WTC11 (cell line): ENCODE measurements at places on chromosomes 16 and 17.

DNA sequence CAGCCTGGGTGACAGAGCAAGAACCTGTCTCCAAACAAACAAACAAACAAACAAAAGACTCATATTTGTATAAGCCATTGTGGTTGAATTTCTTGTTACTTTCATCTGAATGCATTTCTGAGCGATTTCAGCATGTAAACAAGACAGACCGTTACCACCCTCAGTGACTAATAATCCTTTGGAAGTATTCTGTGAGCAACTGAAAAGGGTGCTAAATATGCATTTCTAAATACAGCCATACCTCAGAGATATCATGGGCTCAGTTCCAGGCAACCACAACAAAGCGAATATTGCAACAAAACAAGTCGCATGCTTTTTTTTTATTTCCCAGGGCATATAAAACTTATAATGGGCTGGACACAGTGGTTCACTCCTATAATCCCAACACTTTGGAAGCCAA lies 109.0 kb downstream of the USP31 start:
- DNase-seq, result no peak

GRCh38 chr17:79664930-79665737 lies 54.3 kb upstream of the RBFOX3 start:
- DNase-seq, result peak; percentile 68

DNA sequence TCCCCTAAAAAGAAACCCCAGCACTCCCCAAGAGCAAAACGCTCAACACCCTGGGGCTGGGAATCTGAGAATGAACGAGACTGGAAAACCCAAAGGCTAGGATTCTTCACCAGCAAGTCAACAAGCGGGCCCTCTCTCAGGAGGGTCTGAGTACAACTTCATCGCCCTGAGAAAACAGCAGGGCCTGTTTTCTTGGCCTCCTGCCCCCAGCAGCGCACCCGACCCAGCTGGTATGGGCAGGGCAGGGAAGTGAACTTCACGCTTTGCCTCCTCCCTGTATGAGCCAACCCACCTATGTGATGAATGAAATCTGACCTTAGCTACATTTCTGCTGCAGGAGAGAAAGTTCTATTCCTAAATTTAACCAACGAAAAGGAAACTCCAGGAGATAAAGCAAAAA lies 11.1 kb downstream of the NUDT16L1 start:
- DNase-seq, result no peak

DNA sequence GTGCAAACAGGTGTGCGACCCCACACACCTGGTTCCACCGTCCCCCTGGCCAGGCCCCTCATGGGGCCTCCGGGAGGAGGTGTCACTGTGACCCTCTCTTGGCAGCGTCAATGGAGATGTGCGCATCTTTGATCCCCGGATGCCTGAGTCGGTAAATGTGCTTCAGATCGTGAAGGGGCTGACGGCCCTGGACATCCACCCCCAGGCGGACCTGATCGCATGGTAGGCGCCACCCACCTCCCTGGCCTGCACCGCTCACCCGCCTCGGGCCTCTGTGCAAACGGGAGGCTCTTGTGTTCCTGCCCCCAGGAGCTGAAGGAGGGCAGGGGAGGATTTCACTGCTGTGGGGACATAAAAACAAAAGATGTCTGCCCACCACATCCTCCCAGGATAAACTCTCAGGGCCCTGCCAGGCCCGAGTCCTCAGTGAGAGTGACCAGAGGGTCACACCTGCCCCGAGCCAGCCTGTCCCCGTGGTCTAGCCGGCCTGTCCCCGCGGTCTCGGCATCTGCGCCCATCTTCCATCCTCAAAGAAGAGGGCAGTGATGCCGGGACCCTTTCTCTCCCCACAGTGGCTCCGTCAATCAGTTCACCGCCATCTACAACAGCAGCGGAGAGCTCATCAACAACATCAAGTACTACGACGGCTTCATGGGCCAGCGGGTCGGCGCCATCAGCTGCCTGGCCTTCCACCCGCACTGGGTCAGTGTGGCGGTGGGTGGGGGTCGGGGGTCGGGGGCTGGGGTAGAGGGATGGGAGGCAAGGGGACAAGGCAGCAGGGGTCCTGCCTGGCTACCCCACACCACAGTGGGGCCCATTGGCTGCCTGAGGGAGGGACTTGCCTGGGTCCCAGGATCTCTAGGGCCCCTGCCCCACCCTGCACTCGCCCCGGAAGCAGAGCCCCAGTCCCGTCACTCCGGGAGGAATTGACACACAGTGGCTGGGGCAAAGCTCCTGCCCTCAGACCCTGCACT lies 29.0 kb upstream of the CHMP6 start:
- no peak for DNase-seq

- DNase-seq, result no peak
Measured at GRCh38 chr17:75689441-75689873, 22.3 kb downstream of the SAP30BP start.

DNA sequence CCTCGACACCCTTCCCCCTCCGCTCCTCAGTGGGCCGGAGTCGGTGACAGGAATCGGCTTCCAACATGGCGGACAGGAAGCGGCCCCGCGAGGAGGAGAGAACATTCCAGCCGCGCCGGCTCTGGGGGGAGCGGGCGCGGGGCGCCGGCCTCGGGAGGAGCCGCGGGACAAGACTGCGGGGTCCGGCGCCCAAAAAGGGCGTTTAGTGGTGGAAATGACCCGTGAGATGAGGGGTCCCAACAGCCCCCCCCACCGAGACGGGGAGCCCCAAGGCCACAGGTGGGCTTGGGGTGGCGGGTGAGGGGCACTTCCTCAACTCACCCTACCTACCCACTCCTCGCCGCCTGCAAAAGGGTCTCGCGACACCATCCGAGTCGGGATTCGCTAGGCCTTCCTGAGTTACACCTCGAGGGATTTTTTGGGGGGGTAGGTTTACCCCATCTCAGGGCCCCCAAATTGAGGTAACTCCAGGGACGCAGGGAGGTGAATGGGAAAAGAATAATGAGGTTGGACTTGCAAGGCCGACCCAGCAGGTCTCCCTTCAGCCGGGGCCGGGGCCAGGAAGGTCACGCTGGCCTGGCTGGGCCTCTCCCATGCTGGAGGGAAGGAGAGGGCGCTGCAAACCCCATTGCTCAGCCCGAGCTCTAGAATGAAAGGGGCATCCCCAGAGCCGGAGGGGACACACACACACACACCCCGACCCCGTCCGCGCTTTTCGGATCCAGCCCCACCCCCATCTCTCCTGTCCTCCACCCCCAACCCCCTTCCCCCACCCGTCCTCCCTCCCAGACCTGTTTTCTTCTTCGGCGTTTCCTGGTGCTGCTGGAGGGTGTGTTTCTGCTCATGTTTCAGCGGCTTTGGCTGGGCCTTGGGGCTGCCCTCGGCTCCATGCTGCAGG lies 707 bp downstream of the NUFIP2 start:
- peak; percentile 68 for DNase-seq

GRCh38 chr17:9755083-9755482 lies 36.3 kb downstream of the DHRS7C start:
- no peak for DNase-seq

DNA sequence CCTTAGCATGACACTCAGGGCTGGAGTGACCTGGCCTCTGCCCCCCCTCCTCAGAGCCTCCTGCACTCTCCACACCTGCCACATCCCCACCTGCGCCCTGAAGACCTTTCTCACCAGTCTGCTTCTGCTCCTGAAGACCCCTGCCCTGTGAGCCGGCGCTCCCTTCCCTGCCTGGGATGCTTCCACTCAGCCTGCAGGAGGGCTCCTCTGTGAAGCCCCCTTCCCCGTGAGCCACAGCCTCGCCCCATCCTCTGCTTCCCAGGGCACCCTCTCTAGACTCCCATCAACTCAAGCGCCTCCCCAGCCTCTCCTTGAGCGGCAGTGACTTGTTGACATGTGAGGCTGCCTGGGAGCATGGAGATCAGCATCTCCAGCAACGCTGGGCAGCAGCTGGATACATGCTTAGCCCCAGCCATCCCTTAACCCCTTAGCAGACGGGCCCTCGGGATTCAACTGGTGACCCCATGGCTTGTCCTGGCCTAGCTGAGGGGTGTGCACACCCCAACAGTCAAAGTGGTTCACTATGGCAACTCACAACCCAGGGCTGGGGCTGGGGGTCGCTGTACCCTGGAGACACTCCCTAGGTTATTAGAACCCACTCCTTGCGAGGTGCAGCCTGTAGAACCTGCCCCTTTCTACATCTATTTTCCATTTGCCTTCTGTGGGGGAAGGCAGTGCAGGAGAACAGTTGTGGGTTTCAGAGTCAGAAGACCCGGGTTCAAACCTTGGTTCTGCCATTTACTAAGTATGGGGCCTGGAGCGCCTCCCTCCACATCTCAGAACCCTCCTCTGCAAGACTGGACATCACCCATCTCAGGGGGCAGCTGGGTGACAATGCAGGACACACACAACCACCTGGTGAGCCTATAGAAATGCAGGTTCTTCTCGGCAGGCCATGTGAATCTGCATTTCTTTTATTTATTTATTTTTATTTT lies 21.5 kb downstream of the TMEM235 start:
- no peak for DNase-seq

DNA sequence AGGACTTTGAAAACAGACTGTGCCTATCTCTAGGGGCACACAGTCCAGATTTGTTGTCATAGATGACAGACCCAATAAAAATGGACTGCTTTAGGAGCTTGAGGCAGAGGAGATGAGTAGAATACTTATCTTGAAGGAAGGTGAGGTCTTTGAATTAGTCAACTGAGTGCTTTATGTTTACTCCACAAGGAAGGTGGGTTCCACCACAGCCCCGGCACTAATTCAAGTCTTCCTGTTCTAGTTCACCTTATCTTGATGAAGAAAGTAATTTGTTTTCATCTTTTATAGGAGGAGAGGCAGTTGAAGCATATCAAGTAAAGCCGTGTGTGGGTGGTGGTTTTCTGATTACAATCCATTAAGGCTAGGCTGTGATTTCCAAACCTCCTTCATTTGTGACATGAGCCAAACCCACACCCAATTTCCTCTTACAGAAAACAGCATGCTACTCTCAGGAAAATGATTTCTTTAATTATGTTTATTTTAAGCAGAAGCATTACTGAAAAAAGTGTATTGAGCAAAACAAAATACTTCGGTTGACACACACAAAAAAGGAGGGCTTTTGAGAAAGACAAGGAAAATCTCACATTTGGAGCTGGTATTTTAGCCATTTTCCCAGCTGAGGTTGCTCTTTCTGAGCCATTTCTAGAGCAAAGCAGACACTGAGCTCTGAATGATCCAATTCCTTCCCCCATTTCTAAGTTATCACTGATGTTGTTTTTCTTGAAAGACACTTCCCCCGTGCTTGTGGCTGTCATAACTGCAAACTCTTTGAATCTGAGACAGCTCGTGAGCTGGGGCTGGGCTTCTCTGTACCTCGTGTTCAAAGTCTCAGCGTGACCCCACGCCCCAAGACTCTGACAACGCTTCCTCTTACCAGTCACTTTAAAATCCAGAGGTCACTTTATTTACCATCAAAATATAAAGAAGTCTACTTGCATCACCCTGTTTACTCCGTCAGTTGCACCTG lies 35.4 kb downstream of the CDRT15 start:
- no peak for DNase-seq

DNA sequence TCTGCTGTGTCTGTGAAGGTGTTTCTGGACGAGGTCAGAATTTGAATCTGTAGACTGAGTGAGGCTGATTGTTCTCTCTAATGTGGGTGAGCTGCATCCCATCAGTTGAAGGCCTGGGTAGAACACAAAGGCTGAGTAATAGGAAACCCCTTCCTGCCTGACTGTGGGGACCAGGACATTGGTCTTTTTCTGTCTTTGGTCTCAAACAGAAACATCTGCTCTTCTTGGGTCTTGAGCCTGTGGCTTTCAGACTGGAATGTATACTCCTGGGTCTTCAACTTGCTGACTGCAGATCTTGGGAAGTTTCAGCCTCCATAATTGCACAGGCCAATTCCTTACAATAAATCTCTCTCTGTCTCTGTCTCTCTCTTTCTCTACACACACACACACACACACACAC lies 19.6 kb upstream of the LRRC75A start:
- DNase-seq, result no peak

DNA sequence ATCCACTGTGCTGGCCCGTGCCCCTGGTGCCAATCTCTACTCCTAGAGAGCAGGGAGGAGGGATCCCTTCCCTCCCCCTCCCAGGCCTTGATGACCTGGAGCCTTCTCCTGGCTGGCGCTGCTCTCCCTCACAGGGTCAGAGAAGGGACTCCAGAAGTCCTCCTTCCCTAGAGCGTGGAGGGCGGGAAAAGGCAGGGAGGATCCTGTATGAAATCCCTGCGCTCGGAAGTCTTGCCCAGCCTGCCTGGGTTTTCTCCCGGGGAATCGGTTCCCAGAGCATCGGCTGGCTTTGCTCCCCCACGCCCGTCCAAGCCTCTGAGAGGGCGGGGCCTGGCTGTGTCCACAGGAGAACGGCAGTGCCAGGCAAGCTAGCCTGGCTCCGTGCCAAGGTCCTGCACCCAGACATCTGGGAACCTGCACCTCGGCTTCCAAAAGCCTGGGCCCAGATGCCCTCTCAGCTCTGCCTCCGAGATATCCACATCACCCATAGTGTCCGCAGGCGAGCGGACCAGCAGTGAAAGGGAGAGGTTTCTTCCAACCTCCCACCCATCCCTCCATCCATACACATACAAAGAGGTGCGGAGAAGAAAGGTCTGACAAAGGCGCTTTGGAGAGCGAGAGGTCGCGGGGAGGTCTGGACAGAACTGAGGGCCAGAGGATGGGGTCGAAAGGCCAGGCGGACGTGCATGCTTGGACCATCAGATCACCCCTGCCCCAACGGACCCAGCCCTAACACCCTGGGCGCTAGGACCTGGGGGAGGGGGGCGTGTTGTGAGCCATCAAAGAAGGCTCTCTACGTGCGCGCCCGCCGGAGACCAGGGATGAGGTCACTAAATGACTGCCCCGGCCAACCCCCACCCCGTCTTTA lies 1.1 kb downstream of the MPP2 start:
- peak; percentile 86 for DNase-seq

DNA sequence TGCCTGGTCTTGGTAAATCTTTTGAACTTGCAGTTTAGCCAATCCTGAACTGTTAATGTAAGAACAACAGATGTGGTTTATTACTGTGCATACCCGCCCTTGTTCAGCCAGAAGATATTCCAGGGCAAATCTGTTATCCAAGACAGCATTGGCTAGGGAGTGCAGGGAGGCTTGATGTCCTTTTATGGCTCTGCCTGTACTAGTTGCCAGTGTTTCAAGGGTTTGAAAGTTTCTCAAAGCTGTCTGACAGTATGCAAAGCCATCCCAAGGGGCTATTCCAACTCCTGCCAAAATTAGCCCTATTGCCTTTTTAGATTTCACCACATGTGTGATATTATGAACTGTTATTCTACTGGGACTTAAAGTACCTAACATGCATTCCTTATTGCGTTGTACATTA lies 30.1 kb downstream of the LCMT1 start:
- no peak for DNase-seq

DNA sequence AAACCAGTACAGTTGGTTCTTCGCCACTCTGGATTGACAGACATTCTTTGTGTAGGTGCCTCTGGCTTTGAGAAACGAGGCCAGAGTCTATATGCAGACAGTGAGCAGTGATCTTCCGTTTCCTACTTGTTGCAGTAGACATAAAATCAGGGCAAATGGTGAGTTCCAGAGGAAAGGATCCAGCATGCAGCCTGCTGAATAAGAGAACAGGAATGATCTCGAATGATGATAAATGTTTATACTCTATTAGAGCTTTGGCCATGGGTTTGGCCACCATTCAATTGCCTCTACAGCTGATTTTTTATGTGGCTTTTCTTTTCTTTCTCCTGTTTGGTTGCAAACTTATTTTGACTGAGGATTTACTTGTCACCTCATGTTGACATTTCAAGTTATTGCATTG lies 286.7 kb downstream of the IRX3 start:
- no peak for DNase-seq

- DNase-seq, result no peak
Measured at GRCh38 chr16:63774302-63774701, 1347.6 kb downstream of the CDH11 start.
